ENCODE measurements at places on chromosomes 3 and 15. TPM values are rescaled to one million over a fixed set of nuclear protein-coding genes. Genes with fewer than 3 reads are reported as not detected.

The NRG4 gene
- not detected for total RNA-seq

The SPSB4 gene
- 0.53 TPM for total RNA-seq

The SLMAP gene
- total RNA-seq: 26.3 TPM

The EIF5A2 gene
- total RNA-seq: 7.5 TPM

The GRIP2 gene
- 0.06 TPM for total RNA-seq

The KLHDC8B gene
- 110 TPM for total RNA-seq

The PXYLP1 gene
- total RNA-seq: 1.8 TPM

The GPR149 gene
- total RNA-seq: not detected

The SCAANT1 gene
- not detected for total RNA-seq

The MYD88 gene
- 45.6 TPM for total RNA-seq

The LTF gene
- not detected for total RNA-seq

The CACNA2D3 gene
- not detected for total RNA-seq

Measured in glomerular endothelial cell (primary cell).